ENCODE measurements at places on chromosomes 7 and 10. TPM values are rescaled to one million over a fixed set of nuclear protein-coding genes. Genes with fewer than 3 reads are reported as not detected.

The NRG3 gene
- not detected for total RNA-seq

The BTAF1 gene
- 64.1 TPM for total RNA-seq

The ZFAND2A gene
- total RNA-seq, result 20.5 TPM

The KCNIP2 gene
- total RNA-seq, result 0.62 TPM

The SPDYE9 gene
- total RNA-seq, result not detected

The KLF14 gene
- total RNA-seq, result under 0.01 TPM

Measured in uterine smooth muscle cell (primary cell).